ENCODE measurements at places on chromosomes 5 and 9. TPM values are rescaled to one million over a fixed set of nuclear protein-coding genes. Genes with fewer than 3 reads are reported as not detected.

GRCh38 chr5:174755106-174755505 lies 30.7 kb downstream of the MSX2 start:
- peak; percentile 38 for DNase-seq

SREK1 gene
- total RNA-seq: 6.5 TPM

- DNase-seq: no peak
Measured at GRCh38 chr5:111972548-111972947, 215.6 kb upstream of the NREP start.

GRCh38 chr9:127064335-127064734 lies 58.1 kb downstream of the ANGPTL2 start:
- no peak for DNase-seq

GRCh38 chr5:59562756-59563389 lies 330.7 kb downstream of the PDE4D start:
- DNase-seq: peak; percentile 97
